ENCODE measurements at places on chromosomes 5 and 9.

GRCh38 chr5:133962131-133962530 lies 6.3 kb downstream of the C5orf15 start:
- no peak for DNase-seq

DNA sequence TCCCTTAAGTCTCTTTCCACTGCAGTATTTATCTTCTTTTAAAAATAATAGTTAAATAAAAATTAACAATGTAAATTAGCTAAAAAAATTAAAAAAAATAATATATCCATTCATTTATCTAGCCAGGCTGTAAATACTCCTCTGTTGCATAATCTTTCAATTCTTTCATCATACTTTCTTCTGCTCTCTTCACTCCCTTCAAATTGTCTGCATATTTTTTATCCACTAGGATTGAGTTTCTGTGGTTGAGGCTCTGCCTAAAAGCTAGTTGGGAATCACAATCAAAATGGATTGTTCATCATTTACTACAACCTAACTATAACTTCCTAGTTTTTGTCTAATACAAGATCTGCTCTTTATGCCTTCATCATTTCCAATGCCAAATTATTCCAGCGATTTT lies 182.2 kb downstream of the PDE4D start:
- no peak for DNase-seq

GRCh38 chr5:95664204-95664786 lies 17.7 kb downstream of the RFESD start:
- no peak for DNase-seq

- peak; percentile 79 for DNase-seq
These were observed 79.9 kb upstream of the CPEB4 start for GRCh38 chr5:173808079-173808808.

- DNase-seq = no peak
These were observed 122.4 kb downstream of the ADGRV1 start for GRCh38 chr5:90680921-90681563.

DNA sequence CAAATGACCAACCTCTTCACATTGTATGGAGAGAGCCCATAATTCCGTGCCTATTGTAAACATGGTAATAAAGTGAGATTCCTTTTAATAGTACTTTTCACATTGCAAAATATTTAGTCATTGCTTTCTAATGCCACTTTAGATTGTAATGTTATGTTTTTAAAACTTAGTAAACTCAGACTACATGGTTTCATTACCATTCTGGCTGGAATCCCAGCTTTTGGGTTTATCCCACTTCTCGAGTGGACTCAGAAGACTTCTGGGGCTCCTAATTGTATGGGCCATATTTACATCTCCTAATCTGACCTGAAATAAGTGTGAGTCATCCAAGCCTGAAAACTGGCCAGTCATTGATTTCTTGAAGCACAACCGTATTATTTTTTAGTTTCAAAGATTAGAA lies 217.6 kb downstream of the CAAP1 start:
- DNase-seq = no peak

DNA sequence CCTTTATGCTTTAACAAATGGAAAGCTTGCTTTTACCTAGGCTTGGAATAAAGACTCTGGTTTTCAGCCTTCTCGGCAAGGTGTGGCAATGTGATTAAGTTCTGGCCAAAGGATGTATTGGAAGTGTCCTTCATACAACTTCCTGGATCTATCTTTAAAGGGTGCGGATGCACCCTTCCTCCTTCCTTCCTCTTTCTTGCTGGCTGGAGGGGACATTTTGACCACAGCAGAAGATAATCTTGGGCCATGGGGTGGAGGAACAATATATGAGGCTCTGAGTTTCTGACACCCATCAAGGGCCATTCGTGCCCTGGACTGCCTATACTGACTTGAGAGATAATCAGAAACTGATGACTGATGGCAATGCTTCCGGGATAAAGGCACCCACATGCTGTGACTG lies 145.7 kb downstream of the ACER2 start:
- no peak for DNase-seq

GRCh38 chr5:17132444-17133083 lies 84.9 kb upstream of the BASP1 start:
- DNase-seq = no peak

- DNase-seq = no peak
These were observed 6.2 kb downstream of the SLC6A19 start for GRCh38 chr5:1207555-1207954.

GRCh38 chr5:110371725-110372041 lies 354.8 kb downstream of the TMEM232 start:
- DNase-seq = peak; percentile 14

DNA sequence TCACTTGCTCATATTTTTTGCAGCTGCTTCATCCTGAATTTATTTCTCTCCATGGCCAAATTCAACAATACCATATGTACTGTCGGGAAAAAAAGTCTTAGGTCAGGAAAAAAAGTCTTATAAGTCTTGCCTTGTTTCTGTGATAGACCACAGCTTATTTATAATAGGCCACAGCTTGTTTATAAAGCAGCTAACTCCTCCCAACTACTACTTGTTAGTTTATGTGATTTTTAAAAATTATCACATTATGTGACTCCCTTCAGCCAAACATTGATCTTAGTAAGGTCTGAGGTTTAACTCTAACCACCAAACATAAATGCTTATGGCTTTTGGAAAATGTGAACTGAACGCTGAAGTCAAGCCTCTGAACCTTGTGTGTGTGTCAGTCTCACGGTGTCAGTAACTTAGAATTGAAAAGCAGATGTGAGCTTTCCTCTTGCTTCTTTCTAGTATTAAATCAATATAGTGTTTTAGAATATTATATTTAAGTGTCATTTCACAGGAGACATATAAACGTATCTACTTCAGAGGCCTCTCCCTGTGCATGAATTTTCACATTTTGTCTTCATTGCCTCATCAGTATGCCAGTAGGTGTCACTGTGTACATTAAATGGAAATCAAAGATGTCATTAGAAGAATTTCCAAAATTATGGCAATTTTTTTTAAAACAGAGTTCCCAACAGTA lies 51.3 kb downstream of the SNX24 start:
- no peak for DNase-seq

DNA sequence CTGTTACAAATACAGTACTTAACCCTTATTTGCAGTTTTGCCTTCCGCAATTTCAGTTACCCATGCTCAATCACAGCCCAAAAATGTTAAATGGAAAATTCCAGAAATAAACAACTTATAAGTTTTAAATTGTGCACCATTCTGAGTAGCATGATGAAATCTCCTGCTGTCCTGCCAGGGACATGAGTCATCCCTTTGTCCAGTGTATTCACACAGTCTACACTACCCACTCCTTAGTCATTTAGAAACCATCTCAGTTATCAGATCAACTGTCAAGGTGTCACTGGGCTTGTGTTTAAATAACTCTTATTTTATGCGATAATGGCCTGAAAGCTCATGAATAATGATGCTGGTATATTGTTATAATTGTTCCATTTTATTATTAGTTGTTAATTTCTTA lies 95.8 kb downstream of the PLCXD3 start:
- no peak for DNase-seq

- no peak for DNase-seq
These were observed 157.4 kb downstream of the NR3C1 start for GRCh38 chr5:143245929-143246561.

DNA sequence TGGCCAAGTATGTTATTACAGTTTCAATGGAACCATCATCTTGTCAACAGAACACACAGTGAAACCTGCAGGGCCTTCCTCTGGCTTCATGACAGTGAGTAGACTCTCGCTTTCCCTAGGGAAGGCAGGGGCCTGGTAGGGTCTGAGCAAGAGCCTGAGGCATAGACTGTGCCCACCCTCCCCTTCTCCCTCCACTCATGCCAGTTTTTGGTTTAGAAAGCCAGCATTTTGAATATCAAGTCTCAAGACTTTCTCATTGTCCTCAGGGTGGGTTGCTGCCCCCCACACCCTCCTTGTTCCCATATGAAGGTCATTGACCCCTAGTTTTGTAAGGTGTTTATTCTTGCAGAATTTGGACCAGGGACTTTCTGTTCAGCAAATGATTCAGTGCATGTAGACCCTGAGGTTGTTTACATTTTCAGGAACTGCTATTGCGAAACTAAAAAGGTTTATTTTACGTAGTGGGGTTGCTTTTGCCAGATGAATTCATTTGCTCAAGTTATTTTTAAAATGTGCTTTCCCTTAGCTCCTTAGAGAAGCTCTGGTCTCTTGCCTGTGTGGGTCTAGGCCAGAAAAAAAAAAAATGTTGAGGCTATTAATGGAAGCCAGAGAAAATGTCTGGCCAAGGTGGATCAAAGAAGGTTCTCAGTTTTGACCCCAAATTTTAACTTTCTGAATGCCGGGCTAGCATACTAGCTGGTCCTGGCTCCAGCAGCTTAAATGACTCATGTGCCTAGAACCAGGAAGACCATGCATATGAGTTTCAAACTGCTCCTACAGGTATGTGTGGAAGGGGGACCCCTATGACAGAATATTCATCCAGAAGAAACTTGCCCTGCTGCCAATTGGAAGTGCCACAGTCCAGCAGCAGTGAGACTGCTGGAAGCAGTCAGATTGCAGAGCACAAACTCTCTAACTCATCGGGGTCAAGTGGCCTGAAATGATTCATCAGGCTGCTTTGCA lies 10.1 kb upstream of the MOB3B start:
- peak; percentile 76 for DNase-seq

- DNase-seq = no peak
These were observed 71.6 kb upstream of the FRRS1L start for GRCh38 chr9:109238655-109239054.

GRCh38 chr9:123749580-123750202 lies 180.2 kb downstream of the DENND1A start:
- DNase-seq = peak; percentile 59

DNA sequence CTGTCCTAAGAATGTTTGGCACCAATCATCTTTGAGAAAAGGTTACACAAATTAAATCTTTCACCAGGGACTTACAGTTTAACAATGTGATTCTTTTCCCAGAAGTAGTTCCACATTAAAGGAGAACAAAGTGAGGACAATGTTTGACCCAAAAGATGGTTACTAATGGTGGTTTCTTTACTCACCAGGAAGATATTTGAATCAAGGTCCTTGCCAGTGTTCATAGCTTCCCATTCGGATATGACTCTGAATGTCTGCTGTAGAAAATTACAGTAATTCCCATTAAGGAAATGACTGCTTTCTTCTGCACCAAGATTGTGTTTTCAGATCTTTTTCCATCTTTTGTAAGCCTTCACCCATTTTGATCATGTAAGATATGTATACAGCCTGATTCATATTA lies 114.6 kb upstream of the ADAMTSL1 start:
- DNase-seq = no peak

DNA sequence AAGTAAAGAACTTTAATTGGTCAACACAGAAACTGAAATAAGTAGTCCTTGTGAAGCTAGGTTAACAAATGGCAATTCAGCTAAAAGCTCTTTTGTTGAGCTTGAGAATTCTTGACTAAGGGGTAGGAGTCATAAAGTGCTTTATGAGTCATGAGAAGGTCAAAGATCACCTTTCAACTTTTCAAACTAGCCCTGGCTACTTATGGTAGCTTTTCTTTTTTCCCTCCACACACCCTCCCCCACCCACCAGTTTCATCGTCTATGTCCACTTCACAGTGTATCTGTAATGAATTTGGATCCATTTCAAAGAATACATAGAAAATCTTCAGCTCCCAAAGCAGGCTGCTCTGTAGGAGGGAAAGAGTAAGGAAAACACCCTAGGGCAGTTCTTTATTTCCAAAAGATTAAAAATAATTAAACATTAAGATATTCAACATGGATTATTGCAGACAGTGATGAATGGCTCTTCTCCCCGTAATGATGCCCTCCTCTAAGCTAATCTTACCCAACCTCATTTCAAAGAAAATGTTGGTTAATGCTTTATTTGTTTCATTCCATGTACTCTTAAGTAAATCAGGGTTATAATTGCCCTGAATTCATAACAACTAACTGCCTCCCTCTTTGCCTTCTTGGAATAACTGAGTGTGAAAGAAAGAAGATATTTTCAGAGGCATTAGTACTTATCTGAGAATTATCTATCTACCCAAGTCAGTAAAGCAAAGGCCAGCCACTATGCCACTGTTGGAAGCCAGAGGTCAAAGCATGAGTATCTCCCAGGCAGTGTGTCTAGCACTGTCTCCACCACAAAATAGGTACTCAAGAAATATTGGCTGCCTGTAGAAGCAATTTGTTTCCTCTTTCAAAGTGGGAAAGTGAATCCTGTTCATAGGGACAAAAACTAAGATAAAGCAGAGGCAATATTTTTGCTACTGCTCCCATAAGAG lies 290.6 kb downstream of the PIK3R1 start:
- no peak for DNase-seq

DNA sequence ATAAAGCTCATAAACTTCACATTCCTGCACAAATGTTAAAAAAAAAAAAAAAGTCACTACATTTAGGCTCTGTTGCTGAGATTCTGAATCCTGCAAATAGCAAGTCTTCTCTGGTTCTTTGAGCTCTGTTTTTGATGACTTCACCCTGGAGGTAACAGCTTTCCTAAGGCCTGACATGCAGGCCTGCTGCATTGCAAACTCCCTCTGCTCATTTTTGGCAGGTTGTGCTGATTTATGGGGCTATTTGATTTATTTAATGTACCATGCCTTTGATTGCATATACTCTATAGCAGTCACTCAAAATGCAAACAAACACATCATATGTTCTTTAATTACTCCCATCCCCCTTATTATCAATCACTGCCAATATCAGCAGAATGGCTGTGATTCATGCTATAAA lies 416.1 kb upstream of the IZUMO3 start:
- no peak for DNase-seq

DNA sequence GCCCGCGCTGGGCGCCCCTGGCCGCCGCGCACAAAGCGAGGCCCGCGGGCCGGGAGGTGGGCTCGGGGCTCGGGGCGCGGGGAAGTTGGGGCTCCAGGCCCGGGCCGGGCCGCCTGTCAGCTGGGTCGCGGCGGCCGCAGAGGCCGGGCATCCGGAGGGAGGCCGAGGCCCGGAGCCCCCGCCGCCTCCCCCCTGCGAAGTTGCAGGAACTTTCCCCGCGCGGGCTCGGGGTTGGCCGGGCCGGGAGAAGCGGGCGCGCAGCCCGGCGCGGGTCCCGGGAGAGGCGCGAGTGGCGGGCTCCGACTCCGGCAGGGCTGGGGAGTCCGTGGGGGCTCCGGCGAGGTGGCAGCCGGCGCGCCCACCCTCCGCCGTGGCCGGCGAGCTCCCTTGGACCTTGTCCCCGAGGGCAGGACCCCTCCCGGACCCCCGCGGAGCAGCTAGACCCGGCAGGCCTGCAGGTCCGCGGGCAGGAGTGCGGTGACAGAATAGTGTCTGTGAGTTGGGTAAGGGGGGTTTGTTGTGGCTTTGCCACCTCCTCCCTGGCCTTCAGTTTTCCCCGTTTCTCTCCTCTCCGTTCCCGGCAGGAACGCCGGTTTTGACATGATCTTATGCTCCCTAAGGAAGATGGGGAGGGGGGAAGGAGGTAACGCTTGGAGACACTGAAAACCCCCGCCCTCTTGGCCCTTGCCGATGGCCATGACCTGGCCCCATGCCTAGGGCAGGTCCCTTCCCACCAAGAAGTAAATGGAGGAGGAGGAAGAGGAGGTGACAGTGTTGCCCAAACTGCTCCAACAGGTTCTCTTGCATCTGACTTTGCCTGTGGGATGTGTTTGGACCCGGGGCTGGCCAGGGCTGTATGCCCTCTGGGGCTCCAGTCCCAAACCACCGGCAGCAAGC lies 942 bp downstream of the PHF2 start:
- no peak for DNase-seq

- no peak for DNase-seq
These were observed 40.0 kb upstream of the SMC5 start for GRCh38 chr9:70218767-70219166.

Measured in inflammatory macrophage treated with lipopolysaccharide for 1 hour (primary cell).